ENCODE measurements at places on chromosomes 12 and 14. TPM values are rescaled to one million over a fixed set of nuclear protein-coding genes. Genes with fewer than 3 reads are reported as not detected.
A peak's percentile ranks its signal among the peaks of the same experiment; 100 is the strongest.

AMN gene
- 0.49 TPM for total RNA-seq

DNA sequence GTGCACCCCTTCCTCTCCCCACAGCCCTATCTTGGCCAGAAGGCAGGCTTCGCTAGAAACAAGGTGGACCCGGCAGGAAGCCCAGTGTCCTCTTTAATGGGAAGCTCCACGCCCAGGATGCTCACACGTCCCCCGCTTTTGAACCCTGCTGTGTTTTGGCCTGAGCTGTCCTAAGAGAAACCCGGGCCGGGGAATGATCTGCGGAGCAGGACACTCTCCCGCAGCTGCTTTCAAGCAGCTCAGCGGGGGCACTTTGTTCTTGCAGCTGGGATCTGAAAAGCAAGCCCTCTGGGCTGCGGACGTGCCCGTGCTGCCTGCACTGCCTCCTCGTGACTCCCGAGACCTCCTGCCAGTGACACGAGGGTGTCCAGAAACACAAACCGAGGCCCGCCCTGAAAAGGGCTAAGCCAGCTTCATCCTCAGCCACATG, 30.0 kb downstream of the SCARB1 start:
- DNase-seq, result no peak

DNA sequence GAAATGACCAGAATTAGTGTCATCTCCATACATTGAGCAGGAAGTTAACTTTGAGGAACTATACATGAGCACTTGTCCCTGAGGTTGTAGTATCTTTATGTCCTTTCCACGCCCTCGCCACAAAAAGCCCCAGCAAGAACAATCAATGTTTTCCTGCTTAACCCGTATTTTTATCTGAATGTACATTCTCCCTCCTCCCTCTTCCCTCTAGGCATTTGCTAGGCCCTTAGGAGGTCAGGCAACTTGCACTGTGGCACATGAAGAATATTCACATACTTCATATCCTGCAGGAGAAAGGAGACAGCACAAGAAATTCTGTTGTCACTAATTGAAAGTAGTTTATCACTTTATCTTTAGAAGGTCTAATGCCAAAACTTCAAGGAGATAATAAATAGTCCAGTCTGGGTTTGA, 18.1 kb upstream of the DUSP6 start:
- no peak for DNase-seq

- no peak for DNase-seq
Observed at GRCh38 chr14:68797121-68797670, 4.3 kb upstream of the ZFP36L1 start.

GRCh38 chr12:42448841-42449240, 122.9 kb downstream of the PPHLN1 start:
- no peak for DNase-seq

DNA sequence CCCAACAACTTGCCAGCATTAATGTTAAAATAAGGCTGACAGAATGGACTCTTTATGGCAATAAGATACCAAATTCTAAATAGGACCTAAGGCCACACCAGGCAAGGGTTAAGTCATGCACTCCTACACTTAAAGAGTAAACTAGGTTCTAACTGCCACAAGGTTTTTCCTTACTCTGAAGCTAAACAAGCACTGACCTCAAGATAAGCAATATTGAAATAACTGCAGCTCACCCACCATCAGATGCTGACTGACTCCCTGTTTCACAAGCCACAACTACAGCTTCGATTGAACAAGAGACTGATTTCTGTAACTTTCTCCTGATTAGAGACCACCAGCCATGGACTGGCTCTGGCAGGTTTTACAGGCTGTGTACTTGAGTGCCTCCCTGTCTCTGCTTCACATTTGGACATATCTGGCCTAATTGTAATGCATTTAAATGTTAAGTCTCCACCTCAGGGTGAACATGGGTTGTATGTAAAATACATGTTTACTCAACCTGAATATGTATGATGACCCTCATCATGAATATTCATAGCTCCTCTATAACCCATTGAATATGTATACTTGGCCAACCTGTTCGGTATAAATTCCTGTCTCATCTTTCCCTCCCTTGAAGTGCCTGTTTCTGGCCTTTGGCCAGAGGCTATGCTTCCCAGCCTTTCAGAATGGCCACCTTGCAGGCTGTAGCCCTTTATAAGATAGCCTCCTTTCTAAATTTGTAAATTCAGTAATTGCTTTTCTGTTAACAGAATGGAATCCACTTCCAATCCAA, 70.5 kb upstream of the DAAM1 start:
- DNase-seq, result no peak

- no peak for DNase-seq
Observed at GRCh38 chr14:54893151-54893760, 9.4 kb downstream of the GCH1 start.

- no peak for DNase-seq
Observed at GRCh38 chr12:64194333-64195149, 27.6 kb downstream of the KICS2 start.

GRCh38 chr14:75230140-75230792, 48.4 kb upstream of the FOS start:
- DNase-seq, result peak; percentile 19

- no peak for DNase-seq
Observed at GRCh38 chr12:87272851-87273250, 756.4 kb downstream of the C12orf50 start.
